HFFc6 (cell line): ENCODE measurements at places on chromosomes 3 and 15. TPM values are rescaled to one million over a fixed set of nuclear protein-coding genes. Genes with fewer than 3 reads are reported as not detected.

- DNase-seq, result peak; percentile 82
Measured at GRCh38 chr15:70775160-70775559, 11.8 kb upstream of the UACA start.

- DNase-seq, result no peak
Measured at GRCh38 chr15:38202361-38202760, 50.3 kb upstream of the SPRED1 start.

GRCh38 chr3:119418641-119419040 lies 44.8 kb downstream of the TMEM39A start:
- DNase-seq, result no peak

P2RY12 gene
- total RNA-seq, result not detected in 3 replicates

HTR3E gene
- total RNA-seq, result not detected in 3 replicates

DNA sequence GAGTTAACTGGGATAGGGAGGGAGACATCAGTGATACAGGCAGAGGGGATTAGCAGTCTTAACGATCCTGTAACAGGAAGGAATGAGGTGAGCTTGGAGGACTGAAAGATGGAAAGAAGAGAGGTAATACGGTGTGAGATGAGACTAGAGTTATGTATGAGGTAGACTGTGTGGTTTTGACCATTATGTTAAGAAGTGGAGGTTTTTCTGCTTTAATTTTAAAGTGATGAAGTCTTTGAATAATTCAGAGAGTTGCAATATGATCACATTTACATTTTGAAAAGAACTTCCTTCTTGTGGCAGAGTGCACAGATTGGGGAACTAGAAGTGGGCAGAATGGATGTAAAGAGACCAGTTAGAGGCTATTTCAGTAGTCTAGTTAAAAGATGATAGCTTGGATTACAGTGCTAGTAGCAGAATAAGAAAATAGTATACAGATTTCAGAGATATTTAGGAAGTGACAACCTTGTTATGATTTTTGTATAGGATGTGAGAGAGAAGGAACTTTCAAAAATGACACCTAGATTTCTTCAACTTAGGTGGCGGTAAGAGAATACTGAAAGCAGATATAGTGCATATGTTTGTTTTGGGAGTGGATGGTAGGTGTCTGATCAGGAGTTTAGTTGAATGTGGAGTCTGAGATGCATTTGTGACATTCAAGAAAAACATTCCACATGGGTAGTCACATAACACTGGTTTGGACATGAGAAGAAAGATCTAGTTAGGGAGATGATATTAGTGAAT lies 40.5 kb downstream of the STT3B start:
- no peak for DNase-seq

EOGT gene
- 27.5 to 33.0 TPM (median 29.5 TPM) in 3 replicates for total RNA-seq

GRCh38 chr3:40312661-40313226 lies 3.2 kb downstream of the EIF1B start:
- peak; percentile 25 for DNase-seq

DNA sequence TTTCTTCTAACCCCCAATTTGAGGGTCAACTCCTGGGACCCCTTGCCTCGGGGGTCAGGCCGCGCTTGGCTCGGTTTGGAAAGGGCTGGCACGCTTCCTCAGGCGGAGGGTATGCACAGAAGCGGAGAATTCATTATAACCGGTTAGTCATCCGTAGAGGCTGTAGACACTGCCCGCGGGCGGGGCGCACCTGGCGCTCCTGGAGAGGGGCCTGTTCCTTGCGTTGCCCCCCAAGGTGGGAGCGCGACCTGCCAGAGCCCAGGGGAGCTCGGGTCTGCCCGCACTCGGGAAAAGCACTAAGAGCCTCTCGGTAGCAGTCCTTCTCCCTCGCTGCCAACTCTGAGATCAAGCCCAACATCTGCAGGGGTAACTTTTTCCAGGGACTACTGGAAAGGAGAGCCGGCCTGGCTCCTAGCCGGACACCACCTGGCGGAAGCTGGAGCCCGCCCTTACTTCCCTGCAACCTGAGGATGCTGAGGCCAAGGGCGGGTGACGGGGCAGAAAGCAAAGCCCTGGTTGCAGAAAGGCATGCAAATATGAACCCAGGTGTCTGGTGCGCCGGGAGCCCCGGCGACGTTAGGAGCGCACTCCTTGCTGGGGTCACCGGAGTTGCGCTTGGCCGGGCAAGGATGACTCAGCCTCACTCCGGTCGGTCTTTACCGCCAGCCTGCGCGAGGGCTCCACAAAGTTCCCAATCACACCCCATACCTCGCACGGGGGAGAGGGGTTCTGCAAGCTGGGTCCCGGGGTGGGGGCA lies 1.5 kb upstream of the CACNA2D3 start:
- no peak for DNase-seq

DNA sequence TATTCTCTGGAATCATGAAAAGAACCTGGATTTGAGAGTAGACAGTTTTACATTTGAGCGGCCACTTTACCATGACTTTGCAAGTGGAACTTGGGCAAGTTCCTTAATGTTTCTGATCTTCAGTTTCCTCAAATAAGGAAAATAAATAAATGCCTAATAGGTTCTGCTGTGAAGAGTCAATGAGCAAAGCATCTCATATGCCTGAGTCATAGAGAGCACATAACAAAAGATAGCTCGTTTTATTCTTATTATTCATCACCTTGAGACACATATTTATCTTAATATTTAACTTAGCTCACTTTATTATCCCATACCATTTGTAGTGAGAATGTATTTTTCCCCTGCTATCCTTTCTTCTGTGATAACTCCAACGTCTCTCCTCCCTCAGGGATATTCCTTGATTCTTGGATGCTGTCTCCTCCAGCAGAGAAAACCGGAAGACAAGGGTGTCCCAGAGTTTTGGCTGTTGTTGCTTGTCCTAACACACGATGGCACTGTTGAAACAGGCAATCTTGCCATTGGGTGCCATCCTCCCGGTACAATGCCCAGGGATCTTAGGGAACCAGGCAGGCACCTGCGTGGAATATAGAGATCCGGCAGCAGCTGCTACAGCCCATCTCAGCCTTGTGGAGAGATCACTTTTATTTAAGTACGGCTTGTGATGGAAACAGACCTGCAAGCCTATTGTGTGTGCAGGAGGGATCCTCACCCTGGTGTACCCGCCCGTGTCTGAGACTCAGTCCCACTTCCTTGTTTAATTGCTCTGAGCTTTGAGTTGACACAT lies 33.3 kb upstream of the VPS33B start:
- DNase-seq, result peak; percentile 71

- DNase-seq, result no peak
Measured at GRCh38 chr3:151350656-151351055, 21.3 kb upstream of the P2RY13 start.

GCSAM gene
- not detected in 3 replicates for total RNA-seq

B3GNT5 gene
- not detected in 3 replicates for total RNA-seq

- no peak for DNase-seq
Measured at GRCh38 chr3:193780397-193780796, 187.4 kb downstream of the OPA1 start.

DNA sequence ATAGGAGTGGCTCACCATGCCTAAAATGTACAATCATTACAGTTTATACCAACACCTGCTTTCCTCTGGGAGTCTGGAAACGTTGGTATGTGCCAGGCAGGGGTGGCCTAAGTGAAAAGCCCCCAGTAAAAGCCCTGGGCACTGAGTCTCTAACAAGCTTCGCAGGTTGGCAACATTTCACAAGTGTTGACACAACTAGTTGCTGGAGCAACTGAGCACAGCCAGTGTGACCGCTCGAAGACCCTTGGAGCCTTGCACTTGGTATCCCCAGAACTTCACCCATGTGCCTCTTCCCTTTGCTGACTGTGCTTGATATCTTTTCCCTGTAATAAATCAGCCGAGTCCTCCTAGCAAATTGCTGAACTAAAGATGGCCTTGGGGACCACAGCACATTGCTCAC lies 2.7 kb downstream of the RIOX2 start:
- DNase-seq, result no peak

CLRN1 gene
- not detected in 3 replicates for total RNA-seq

GRCh38 chr3:61789861-61790260 lies 228.5 kb downstream of the PTPRG start:
- DNase-seq, result no peak

PSMD2 gene
- total RNA-seq, result 579 and 684 TPM in 2 replicates

- no peak for DNase-seq
Measured at GRCh38 chr15:63539521-63539920, 35.1 kb downstream of the USP3 start.

DNA sequence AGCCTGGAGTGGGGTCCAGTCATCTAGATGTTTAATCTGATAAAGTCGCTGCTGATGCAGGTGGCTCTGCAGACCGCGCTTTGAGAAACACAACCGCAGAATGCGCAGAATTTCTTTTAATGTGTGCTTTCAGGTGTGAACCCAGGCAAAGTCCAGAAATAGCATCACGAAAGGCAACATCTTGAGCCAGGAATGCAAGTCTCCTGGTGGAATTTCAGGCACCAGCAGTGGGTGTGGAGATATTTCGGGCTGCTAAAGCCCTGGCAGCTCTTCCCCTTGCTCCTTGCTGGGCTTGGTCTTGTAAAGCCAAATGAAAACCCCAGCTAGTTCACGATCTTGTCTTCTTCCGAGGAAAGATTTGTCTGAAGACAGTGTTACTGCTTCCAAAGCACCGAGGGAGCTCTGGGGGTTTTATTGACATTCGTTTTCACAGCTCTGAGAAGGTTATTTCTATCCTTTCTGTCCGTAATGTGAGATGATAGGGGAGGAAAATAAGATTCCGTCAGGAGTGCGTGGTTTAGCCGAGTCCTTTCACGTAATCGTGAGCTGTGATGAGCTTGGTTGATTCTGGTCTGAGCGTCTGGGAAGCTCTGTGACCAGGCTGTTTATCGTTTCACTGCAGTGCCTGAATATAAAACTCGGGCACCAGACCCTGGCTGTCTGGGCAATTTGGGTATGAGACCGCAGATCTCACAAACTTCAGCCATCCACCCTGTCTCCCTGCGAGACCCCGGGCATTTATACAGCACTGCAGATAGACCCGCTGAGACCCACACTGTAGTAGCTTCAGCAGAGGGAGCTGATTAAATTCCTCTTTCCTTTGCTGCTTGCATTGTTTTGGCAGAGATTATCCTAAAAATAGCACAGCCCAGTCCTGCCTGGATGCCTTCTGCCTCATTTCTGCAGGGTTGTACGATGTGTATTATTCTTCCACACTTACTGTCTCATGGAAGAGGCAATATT lies 67.0 kb upstream of the SLC25A26 start:
- DNase-seq, result peak; percentile 30

- DNase-seq, result no peak
Measured at GRCh38 chr15:65971741-65971995, 102.4 kb downstream of the RAB11A start.

CRBN gene
- 23.5 to 25.5 TPM (median 24.1 TPM) in 3 replicates for total RNA-seq

CCR9 gene
- total RNA-seq, result not detected in 2 replicates

GRCh38 chr15:42348083-42348482 lies 11.2 kb upstream of the CAPN3 start:
- peak; percentile 86 for DNase-seq

GRCh38 chr15:40340740-40341400 lies at the start of gene CCDC9B:
CCDC9B (minus strand) TSS chr15:40340939; CDS start chr15:40340819, 120 bp downstream.
- DNase-seq, result peak; percentile 76
